ENCODE measurements at places on chromosomes 13 and 19.

GRCh38 chr13:30744681-30745077 is 9.3 kb downstream of the ALOX5AP start:
- no peak for DNase-seq

- no peak for DNase-seq
Measured at GRCh38 chr19:5914358-5914774, 312 bp downstream of the CAPS start.

DNA sequence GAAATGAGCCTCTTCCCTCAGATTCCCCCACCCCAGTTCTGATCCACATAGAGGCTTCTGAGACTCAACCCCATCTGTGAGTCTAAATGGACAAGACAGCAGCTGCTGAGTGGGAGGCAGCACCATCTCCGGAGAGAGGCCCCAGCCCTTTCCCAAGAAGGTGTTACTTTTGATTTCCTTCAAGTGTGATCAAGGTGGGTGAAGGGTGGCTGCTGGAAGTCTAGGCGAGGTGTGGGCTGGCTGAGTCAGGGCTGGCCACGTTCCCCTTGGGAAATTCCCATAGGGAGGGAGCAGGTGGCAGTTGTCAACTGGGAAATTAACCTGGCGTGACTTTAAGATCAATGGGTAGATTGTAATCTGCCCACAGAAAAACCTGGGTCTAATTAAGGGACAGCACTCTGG is 148.0 kb downstream of the FOXO1 start:
- DNase-seq = peak; percentile 82

- no peak for DNase-seq
Measured at GRCh38 chr19:30362156-30362754, 9.9 kb upstream of the ZNF536 start.

- DNase-seq = no peak
Measured at GRCh38 chr19:14616407-14616806, 33.5 kb downstream of the CLEC17A start.

DNA sequence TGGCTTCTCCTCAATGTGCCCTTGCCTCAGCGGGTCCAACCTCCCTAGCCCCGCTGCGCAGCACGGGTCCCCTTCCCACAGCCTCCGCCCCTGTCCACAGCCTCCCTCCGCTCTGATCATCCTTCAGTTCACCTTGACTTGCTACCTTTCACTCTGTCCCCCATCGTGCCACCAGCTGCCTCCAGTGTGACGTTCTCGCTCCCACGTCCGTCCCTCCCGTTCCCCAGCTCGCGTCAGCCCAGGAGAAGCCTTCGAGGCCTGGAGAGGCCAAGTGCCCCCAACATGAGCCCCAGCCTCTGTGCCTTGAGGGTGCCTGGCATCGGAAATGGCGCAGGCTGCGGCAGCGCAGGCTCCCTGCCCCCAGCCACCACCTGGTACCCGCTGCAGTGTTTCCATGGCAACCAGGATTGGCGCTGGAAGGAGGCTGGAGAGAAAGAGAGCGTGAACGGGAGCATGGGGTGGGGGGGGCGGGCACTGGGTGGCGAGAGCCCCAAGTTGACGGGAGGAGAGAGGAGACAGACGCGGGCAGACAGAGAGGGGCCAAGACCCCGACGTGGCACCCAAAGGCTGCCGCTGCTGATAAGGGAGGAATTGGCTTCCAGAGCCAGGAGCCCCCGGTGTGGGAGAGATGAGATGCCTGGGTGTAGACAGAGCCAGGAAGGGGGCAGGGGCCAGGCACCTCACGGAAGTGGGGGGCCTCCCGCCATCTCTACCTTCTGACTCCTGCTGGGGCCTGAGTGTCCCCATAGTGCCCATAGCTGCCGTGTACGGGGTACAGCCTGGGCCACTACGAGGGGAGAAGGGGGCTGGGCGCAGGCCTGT is 844 bp upstream of the ASPDH start:
- DNase-seq = no peak

GRCh38 chr19:46646402-46646801 is 10.4 kb upstream of the GNG8 start:
- DNase-seq = no peak

DNA sequence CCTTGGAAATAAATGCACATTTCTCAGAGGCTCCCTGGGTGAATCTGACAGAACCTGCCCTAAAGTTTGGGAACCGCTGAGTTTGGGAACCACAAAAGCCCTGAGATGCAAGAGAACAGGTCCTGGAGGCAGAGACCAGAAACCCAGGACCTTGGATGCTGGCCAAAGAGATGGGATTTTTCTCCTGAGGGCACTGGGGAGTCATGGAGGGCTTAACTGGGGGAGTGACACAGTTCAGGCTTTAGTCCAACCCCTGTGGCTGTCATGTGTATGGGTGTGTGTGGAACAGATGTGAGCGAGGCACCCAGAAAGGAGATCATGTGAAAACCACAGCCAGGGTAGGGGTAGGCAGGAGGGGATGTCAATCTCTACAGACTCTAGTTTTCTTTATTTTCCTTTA is 3.9 kb upstream of the NCCRP1 start:
- no peak for DNase-seq

DNA sequence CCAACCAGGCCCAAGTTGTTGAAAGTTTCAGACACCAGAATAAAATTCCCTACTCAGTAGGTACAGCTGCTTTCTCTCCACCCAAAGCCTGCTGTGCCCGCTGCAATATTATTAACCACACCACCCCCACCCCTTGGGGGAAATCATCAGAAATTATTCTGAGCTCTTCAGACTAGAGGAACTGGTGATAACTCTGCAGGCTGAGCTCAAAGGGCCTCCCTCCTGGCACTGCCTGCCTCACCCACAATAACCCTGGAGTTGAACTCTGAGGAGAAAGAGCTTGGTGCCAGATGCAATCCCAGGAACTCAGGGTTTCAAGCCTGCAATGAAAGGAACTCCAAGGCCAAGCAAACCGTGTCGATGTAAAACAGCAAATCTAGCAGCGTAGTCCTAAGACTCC is 381.7 kb upstream of the ZNF507 start:
- DNase-seq = no peak

- peak; percentile 80 for DNase-seq
Measured at GRCh38 chr19:40974633-40975037, 16.4 kb upstream of the CYP2B6 start.

DNA sequence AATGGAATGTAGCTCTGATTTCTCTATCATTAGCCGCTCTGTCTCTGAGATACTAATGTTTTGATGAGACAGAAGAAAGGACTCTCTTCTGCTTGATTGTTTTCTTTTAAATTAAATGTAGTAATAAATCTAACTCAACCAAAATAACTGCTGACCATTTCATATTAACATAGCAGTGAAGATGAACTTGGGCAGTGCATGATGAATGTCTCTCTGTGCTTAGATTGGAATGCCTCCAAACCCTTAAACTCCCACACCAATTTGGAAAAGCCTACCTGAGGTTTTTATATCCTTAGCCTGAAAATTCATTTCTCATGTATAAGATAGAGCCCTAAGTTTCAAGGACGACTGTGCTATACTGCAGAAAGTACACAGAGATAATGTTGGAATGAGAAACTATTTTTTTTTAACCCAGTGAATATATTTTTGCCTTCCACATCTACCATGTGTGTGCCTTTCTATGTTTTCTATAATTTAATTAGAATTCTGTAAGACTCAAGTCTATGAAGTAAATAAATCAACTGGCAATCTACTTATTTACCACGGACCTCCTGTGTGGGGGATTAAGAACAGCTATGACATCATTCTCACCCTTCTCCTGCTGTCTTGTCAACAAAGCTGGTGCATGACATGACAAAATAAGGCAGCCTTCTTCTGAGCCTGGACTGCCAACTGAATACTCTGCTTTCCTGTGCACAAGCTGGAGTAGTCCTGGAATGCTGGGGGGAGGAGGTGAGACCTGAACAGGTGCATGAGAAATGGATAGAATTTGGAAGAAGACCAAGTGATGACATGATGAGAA is 155.5 kb downstream of the FGF9 start:
- DNase-seq = no peak

DNA sequence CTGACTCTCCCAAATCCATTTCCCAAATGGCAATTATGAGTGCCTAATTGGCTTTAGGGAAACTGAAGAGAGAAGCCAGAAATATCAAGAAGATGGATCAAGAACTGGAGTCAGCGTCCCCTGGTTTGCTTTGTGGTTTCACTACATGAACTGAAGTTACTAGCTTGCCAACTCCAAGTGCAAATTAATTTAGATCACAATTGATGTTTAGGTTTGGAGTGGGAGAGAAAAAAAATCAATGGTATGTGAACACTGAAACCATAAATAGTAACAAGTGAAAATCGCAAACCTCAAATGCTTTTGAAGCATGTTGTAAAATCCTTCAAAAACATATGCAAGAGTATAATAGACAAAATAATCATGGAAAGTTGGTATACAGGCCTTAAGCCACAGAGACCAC is 1528.6 kb upstream of the SLC10A2 start:
- DNase-seq = no peak

DNA sequence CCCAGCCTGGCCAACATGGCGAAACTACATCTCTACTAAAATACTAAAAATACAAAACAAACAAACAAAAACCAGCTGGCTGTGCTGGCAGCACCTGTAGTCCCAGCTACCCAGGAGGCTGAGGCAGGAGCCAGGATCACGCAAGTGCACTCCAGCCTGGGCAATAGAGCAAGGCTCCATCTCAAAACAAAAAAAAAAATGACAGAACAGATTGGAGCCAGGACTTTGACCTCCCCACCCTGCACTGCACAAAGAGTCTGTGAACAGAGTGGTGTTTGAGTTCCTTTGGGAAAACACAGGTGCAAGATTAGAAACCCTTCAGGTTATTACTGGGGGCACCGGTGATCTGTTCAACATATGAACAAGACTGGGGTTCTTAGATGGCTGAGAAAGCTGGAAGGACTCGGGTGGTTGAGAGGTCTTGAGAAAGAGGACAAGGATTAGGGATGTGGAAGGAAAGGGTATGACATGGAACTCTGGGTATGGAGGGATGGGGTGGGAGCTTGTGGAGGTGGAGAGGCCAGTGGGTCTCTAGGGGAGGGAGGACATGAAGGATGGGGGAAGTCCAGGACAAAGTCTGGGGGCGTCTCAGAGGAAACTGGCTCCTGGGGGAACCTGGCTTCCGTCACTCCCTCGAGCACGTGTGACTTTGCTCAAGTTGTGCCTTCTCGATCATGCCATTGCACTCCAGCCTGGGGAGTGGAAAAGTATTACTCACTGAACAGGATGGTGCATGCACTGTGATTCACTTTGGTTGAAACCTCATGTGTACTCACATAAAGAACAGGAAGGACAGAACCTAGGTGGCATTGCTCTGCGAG is 25.9 kb downstream of the RCN3 start:
- peak; percentile 69 for DNase-seq

DNA sequence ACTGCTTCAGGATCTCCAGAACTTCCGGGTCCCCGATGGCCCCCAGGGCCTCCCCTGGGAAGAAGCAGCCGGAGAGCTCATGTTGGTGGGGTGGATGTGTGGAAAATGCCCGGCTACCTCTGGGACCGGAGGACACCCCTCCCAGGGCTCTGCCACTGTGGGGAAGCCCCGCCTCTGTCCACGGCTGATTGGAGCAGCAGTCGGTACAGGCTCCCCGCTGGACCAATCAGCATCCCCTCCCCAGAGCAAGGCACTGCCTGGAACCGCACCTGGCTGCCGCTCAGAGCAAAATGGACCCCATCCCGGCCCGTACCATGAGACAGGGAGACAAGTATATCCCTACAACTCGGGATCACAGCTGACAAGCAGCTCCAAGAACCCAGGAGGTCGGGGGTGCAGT is 6.4 kb downstream of the DOHH start:
- DNase-seq = peak; percentile 43

GRCh38 chr13:97944396-97945029 is 9.0 kb upstream of the IPO5 start:
- no peak for DNase-seq

- DNase-seq = peak; percentile 62
Measured at GRCh38 chr19:1259876-1260748, 9.0 kb upstream of the CIRBP start.

GRCh38 chr13:75635101-75635827 is 866 bp upstream of the LMO7 start:
- no peak for DNase-seq

GRCh38 chr13:59706101-59706976 is 457.4 kb downstream of the DIAPH3 start:
- DNase-seq = no peak

GRCh38 chr13:74026753-74027152 is 107.5 kb downstream of the KLF12 start:
- DNase-seq = peak; percentile 66

DNA sequence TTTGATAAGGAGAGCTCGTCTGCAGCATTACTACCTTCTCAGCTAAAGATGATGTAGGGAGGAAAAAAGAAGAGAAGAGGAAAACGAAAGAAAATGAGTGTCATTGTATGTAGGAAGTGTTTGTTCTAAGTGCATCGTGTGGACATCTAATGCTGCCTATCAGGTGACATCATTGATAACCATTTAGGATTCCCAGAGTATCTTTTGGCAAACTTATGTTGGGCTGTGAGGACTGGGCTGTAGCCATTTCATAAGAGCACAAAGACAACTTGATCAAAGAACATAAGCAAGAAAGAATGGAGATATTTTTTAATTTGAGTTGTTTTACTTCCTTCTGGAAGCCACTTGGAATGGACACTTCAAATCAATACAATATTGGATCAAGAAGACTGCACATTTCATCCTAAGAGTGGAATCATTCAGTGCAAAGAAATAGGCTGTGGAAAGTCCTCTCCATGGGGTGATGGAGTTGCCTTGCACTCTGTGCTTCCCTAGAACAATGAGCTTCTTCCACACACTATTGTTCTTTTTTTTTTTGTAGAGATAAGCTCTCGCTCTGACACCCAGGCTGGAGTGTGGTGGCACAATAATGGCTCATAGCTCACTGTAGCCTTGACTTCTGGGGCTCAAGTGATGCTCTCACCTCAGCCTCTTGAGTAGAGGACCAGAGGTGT is 52.4 kb upstream of the UBL3 start:
- DNase-seq = no peak

DNA sequence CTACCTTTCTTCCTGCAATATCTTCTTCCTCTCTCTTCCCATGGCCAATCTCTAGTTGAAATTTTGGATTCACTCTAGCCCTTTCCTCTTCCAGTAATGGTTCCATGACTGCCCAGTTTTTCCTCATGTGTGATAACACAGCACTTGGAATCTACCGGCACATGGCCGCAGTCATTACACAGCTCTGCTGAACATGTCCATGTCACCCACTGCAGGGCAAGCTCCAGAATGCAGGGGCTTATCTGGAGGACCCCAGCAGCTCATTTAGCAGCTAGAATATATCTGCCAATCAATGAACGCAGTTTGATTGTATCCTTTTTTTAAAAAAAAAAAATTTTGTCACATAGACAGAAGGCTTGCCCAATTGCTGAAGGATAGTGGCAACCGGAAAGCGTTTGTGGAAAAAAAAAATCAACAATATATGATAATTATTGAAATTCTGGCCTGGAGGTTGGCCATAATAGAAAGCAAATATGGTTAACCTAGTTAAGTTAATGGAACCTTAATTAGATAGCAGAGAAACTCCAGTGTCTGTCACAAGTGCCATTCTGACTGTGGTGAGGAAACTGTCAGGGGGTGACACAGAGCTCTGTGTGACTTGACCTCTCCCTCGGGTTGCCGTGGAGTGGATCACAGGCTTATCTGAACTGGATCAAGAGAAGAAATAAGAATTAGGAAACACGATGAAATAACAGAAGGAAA is 426.7 kb downstream of the LIG4 start:
- no peak for DNase-seq

- DNase-seq = peak; percentile 83
Measured at GRCh38 chr19:40190891-40191835, at the start of gene MAP3K10. TSS of gene MAP3K10 (plus strand) at chr19:40191426. CDS start at chr19:40192032, 606 bp downstream.

GRCh38 chr13:96967248-96967745 is 27.0 kb downstream of the OXGR1 start:
- DNase-seq = no peak

Data from stimulated activated CD4-positive, alpha-beta T cell treated with anti-CD3 and anti-CD28 coated beads, Interleukin-2, amount 100 ng/mL, for 24 hours (primary cell).